ENCODE measurements at places on chromosomes 13 and 19. TPM values are rescaled to one million over a fixed set of nuclear protein-coding genes. Genes with fewer than 3 reads are reported as not detected.

ZNF575 gene
- 0.42 TPM for total RNA-seq

ONECUT3 gene
- not detected for total RNA-seq

FFAR3 gene
- total RNA-seq: not detected

LIM2 gene
- not detected for total RNA-seq
